ENCODE measurements at places on chromosomes 6 and 20.
A peak's percentile ranks its signal among the peaks of the same experiment; 100 is the strongest.

DNA sequence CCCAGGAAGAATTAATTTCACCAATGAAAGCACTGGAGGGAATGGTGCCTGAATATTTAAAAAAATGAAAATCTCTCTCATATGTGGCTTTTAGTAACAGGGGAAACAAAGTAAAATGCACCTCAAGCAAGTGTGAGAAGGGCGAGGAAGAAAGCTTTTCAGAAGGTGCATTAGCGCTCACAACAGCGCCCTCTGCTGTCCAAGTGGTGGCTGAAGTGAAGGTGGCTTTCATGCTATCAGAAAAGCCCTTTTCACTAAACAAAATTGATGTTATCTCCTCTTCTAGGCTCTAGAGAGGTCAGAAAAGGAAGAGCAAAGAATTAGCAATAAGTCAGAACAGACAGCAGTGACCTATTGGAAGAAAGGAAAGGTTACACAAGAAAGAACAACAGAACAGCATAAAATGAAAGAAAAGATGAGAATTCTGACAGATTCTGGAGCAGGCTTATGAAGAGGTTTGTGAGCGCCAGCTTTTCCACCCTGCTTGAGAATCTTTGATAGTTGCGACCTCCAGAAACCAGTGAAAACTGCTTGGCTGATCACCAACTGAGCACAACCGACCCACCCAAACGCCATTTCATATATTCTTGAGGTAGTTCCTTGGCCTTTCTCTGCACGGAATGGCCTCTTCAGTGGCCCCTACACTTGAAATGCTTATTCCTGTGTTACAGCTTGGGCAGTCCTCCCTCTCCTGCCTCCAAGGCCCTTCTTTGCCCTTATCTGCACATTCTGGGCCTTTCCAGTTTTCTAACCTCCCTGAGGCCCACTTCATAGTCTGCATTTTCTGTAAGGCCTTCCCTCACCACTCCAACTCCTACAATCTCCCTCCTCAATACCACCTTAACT is 45.3 kb downstream of the SMLR1 start:
- peak; percentile 72 for DNase-seq

DNA sequence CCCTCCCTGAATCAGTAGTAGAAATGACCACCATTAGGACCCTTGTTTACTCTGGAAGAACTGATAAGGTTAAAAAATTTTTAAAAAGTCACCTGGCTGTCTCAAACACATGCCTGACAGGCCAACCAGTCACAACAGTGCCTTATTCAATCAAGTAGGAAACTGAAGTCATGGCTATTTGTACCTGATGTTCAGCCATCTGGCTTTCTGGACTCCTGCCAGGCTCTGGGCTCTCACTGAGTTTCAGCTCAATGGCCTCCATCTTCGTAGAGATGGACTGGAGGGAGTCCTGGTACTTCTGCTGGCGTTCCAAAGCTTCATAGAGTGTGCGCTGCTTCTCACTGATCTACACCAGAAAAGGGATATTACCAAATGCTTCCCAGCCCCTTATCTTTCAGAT is 343.8 kb downstream of the SYNE1 start:
- no peak for DNase-seq

DNA sequence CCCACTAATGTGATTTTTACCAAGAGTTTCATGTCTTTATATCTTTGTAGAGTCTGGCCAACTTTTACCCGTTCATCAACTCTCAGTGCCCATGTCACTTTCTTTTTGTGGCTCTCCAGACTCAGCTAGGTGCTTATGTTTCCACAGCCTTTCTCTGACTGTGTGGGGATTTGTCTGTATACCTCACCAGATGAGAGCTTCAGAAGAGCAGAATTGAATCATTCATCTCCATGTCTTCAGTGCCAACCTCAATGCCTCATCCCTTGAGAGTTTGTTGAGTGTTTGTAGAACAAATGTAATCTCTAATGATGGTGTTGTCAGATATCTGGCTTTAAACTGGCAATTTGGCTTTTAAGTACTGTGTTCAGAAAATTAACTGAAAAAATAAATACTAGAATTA is 16.8 kb upstream of the CCN2 start:
- no peak for DNase-seq

- no peak for DNase-seq
Measured at GRCh38 chr20:36888880-36889516, 13.1 kb downstream of the TLDC2 start.

DNA sequence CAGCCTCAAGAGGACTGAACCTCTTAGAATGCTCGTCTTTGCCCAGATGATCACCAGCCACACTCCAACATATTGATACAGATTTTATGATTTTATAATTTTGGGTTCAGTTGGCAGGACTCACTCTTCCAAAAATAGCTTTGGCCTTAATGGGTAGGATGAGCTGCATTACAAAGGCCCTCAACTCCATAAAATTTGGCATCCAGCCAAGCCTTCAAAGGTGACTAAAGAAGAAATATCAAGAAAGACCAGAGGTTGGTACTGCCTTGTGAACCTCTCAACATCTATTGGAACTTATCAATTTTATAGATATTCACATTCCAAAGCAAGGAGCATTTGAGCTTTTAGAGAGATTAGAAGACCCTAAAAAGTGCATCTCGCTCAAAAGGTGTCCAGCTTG is 48.4 kb upstream of the SNAP25 start:
- no peak for DNase-seq

GRCh38 chr20:21498195-21498594 is 15.7 kb downstream of the NKX2-2 start:
- DNase-seq = no peak

DNA sequence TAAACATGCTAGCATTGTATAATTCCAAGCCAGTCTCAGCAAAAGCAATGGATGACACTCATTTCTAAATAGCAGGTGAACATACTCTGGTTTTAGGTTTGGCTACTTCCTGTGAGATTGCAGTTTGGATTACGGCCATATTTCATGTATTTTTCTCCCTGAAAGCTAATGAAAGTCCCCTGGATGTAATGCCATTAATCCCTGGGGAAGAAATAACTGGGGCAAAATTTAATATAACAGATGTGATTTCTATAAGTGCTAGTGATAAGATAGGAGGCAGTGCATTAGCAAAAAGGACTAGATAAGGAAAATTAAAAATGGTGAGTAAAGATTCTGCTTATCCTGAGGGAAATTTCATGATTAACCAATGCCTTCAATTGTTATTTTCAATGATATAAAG is 238.2 kb downstream of the ADGRB3 start:
- DNase-seq = no peak

- no peak for DNase-seq
Measured at GRCh38 chr20:33009214-33010132, 2.0 kb downstream of the BPIFB2 start.

DNA sequence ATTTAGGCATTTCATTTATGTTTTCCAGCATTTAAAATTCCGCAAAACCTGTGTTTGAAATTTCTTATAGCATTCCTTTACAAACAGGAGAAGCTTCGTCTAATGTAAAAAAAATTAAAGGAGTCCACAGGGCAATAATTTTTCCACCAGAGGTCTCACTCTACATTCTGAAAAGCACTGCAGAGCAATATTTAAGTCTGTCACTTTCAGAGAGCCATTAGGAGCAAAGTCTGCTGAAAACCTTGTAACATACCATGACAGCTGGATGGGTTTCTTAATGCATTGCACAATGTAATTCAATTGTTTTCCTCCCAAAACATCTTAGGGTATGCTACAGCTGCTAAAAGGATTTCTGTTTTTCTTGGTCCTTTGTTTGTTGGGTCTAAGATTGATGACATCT is 18.0 kb downstream of the BAG2 start:
- DNase-seq = no peak

DNA sequence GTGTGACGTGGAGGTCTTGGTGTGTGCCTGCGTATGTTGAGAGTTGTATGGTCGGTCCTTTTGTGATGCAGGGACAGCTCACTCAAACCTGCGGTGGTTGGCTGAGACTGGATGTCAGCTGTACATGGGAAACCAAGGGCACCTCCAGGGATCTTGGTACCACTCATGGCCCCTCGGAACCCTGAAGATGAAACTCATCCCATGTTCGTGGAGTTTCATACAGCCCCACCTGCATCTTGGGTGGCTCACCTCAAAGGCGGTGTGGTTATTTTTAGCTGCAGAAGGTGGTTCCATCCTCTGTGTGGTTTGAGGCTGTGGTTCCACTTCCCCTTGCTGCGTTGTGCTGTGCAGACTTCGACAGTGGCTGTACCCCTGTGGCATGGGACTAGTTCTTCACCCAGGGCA is 52.6 kb upstream of the SLC22A1 start:
- DNase-seq = peak; percentile 25

GRCh38 chr6:25889877-25890853 is 16.1 kb upstream of the SLC17A3 start:
- no peak for DNase-seq

DNA sequence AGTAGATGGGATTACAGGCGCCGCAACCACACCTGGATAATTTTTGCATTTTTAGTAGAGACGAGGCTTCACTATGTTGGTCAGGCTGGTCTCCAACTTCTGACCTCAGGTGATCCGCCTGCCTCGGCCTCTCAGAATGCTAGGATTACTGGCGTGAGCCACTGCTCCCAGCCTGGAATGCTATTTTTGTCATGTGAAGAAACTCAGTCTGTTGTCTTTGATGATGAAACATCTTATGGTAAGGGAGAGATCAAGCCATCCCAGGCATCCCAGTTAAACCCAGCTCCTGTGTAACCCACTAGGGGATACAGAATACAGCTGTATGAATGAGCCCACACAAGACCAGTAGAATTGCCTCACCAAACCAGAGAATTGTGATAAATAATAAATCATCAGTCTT is 83.6 kb upstream of the RBM24 start:
- no peak for DNase-seq

GRCh38 chr6:53309059-53309900 is 39.5 kb downstream of the ELOVL5 start:
- DNase-seq = no peak

GRCh38 chr6:84249724-84250123 is 22.3 kb upstream of the CEP162 start:
- DNase-seq = no peak

DNA sequence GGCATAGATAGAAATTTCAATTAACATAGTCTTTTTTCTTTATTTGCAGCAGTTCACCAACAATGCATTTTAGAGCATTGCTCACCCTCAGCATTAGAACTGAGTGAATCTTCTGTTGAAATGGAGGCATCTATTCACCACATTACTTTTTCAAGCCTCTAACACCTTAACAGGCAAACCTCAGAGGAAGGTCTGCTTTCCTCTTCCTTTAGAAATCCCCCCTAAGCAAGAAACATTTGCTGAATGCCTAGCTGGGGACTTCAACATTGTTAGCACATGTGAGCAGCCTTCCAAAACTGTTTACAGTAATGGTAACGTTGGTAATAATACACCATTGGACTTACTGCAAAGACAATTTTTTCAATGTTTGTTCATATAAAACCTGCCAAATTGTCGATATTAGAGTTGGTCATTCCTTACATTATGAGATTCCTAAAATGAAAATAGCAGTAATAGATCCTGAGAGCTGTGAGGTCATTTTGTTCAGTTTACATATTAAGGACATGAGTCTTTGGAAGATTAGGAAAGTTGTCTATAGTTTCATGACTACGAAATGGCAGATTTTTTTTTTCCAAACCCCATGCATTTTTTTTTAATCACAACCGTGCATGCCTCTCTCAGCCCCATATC is 20.6 kb upstream of the AKIRIN2 start:
- no peak for DNase-seq

DNA sequence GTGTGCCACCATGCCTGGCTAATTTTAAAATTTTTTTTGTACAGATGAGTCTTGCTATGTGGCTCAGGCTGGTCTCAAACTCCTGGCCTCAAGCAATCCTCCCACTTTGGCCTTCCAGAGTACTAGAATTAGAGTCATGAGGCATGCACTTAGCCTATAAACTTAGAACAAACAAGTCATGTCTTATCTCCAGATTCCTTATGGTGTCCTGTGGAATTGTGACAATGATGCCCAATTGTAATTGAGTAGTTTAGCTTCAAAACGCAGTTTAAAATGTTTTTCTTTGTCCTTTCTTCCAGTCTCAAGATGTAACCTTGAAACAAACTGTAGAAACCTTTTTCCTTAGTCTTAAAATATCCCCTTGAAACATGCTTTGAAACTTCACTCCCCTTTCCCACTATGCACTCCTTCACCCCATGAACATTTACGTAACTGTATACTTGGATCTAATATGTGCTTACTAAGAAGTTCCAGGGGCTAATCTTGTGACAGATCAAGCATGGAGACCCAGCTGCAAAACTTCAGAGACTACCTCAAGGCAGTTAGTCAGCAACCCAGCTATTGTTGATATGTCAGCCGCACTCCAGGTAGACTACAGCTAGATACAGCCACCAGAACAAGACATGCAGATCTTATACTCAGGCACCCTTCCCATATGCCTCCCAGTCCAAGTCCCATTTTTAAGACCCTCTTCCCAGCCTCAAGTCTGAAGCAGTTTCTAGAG is 46.2 kb downstream of the MAN1A1 start:
- no peak for DNase-seq

GRCh38 chr6:121653624-121654008 is 218.2 kb downstream of the GJA1 start:
- DNase-seq = no peak

DNA sequence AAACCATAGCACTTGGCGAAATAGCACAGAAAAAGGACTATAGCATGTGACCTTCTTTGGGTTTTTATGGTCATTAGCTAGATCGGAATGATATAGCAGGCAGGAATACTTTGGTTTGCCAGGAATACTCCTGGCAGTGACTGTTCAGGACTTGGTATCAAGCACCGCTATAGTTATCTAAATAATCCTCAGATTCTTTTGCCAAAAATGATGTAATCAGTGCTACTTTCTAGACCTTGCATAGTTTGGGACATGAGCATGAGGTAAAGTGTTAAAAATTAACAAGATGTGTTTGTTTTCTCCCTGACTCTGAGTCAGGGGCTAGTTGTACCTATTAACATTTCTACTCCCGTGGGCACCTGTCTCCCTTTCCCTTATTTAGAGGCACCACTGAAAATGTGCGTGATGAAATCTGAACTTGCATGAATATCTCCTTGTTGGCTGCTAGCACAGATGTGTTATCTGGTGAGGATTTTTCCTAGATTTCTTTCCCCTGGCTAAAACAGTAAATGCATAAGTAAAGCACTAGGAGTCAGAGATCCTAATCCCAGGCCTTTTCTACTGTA is 511.0 kb downstream of the CDKAL1 start:
- no peak for DNase-seq

GRCh38 chr6:6942831-6943230 is 164.9 kb upstream of the RREB1 start:
- no peak for DNase-seq

- DNase-seq = no peak
Measured at GRCh38 chr6:373773-374724, 17.5 kb upstream of the IRF4 start.

DNA sequence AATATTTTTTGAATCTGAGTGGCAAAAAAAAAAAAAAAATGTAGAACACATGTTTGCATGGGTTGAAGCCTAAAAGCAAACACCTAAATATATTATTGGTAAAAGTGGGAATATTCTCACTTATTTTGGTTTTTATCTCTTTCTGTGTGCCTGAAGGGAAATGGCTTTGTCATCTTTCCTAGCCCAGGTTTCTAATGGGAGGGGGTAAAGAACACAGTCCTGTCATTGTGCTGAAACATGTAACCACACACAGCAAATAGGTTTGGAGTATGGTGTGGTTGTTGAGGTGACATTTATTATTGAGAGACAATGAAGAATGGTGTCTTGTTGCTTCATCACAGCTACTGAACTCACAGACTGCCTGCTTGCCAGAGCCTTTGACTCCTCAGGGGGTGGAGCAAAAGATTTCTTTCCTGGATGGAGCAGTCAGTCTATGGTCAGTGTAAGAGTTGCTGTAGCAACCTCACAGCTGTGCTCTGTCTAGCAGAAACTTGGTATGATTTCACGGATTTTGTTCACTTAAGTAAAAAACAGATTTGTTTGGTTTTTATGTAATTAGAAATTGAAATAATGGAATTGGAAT is 70.2 kb downstream of the CEP57L1 start:
- DNase-seq = no peak

GRCh38 chr20:49267327-49267726 is 10.5 kb downstream of the ZNFX1 start:
- no peak for DNase-seq
